ENCODE measurements at places on chromosomes 1 and 21.

DNA sequence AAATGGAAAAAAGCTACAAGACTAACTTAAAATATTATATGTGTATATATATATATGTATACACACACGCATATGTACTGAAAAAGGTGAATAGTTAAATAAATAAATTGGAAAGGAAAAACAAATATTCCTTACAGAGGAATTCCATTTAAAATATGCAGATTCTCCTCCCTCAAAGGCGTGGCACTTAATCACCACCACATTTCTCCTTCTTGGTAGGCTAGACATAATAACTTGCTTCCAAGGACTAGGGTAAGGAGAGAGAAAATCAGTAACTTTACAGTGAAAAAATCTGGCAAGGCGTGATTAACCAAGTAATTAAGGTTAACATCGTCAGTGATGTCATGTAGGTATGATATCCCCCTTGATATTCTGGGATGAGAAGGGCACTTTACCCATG lies 84.0 kb upstream of the USP25 start:
- DNase-seq: no peak

GRCh38 chr1:221141096-221141495 lies 261.9 kb downstream of the HLX start:
- DNase-seq: no peak

GRCh38 chr1:198864695-198865094 lies 225.9 kb downstream of the PTPRC start:
- DNase-seq: no peak

DNA sequence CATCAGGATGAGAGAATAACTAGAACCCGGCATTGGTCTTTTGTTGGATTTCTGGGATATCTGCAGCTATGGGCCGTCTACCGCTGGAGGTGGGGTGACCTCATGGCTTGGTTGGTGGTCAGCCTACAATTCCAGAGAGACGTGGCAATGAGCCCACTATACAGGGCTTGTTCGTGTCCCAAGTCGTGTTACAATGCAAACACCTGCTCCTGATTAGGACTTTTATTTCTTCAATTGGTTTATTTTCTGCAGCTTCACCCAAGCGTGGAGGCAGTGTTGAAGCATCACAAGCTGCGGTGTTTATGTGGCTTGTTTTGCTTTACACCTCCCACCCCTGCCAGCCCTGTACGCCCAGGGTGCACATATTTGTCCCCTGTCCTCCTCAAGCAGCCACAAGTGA lies 211.7 kb upstream of the TMEM51 start:
- DNase-seq: no peak

GRCh38 chr1:76352741-76353435 lies 278.3 kb downstream of the ST6GALNAC3 start:
- no peak for DNase-seq

- no peak for DNase-seq
These were observed 20.9 kb downstream of the PDXK start for GRCh38 chr21:43739621-43740435.

- DNase-seq: no peak
These were observed 12.5 kb downstream of the KCNN3 start for GRCh38 chr1:154857441-154858215.

DNA sequence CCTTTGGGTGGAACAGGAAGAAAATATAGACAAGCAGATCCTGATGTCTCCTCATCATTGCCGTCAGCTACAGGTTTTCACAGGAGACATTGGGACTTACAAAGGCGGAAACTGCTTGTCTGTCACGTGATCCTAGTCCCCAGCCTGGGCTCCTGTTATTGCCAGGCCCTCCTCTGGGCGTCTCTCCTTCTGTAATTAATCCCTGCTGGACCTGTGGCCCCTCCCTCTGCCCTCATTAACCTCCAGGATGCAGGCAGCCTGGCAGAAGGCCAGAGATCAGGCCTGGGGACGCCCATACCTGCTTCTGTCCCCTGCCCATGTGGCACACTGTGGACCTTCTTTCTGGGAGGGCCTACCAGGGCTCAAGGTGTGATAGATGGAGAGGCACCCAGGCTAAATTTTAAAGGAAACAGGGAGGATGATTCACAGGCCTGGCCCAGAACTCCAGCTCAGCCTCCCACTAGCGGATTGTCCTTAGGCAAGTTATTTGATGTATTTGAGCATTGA lies 2.4 kb downstream of the S100A5 start:
- DNase-seq: no peak

- no peak for DNase-seq
These were observed 203.5 kb upstream of the NEGR1 start for GRCh38 chr1:72485801-72486200.

GRCh38 chr1:200880212-200880611 lies 7.4 kb downstream of the GPR25 start:
- DNase-seq: peak; percentile 44

All from right atrium auricular region (tissue), 2 donors.